Stimulated activated CD4-positive, alpha-beta T cell treated with anti-CD3 and anti-CD28 coated beads, Interleukin-1b, Interleukin-23, amount 100 ng/mL, for 1 hour (primary cell): ENCODE measurements at places on chromosomes 13 and 19.

GRCh38 chr13:113654591-113655345 lies 3.2 kb downstream of the ATP4B start:
- no peak for DNase-seq

- DNase-seq: no peak
Measured at GRCh38 chr13:22740264-22740663, 440.5 kb upstream of the SGCG start.

GRCh38 chr19:10230173-10230860 lies 814 bp downstream of the S1PR2 start:
- DNase-seq: peak; percentile 45

GRCh38 chr19:3208317-3209207 lies 15.9 kb upstream of the CELF5 start:
- DNase-seq: no peak

- no peak for DNase-seq
Measured at GRCh38 chr13:41500511-41500910, 43.2 kb downstream of the RGCC start.

DNA sequence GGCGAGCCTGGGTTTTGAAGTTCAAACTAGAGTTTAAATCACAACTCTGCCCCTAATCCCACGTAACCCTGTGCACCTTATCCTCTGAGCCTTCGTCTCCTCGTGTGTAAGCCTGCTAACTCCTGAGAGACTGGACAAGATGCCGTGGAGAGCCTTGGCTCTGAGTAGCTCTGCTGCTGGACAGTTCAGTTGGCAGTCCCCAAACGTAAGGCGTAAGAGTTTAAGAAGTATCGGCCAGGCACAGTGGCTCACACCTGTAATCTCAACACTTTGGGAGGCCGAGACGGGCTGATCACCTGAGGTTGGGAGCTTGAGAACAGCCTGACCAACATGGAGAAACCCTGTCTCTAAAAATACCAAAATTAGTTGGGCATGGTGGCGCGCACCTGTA lies 4.7 kb upstream of the CD79A start:
- DNase-seq: no peak

- DNase-seq: no peak
Measured at GRCh38 chr19:38734426-38735256, 9.6 kb downstream of the CAPN12 start.
